ENCODE measurements at places on chromosomes 3 and 15.
A peak's percentile ranks its signal among the peaks of the same experiment; 100 is the strongest.

DNA sequence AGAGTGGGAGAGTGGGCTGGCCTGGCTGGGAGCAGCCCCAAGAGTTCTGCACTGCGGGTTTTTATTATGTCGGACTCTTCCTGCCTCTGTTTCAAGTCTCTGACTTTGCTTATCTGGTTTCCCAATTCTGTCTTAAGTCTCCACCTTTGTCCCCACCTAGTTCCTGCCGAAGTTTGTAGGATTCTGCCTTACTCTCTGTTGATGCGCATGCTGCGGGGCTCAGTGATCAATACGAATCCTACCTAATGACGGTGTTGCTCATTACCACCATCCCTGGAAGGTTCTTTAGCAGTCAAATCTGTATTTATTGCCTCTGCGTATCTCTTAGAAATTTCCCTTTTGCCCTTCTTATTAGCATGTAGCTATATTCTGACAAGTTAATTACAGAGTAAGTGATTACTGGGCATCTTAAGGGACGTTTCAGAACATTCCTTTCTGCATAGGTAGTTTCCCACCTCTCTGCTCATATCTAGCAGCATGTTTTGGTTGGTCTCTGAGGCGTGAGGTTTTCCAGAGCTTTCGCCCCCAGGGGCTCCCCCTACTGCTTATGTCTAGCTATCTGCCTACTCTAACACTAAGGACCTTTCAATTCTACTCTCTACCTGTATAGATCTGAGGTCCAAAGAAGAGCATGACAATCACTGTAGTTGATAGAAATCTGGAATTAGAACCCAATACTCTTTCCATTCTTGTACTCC lies 236.0 kb upstream of the EIF1B start:
- DNase-seq: no peak

DNA sequence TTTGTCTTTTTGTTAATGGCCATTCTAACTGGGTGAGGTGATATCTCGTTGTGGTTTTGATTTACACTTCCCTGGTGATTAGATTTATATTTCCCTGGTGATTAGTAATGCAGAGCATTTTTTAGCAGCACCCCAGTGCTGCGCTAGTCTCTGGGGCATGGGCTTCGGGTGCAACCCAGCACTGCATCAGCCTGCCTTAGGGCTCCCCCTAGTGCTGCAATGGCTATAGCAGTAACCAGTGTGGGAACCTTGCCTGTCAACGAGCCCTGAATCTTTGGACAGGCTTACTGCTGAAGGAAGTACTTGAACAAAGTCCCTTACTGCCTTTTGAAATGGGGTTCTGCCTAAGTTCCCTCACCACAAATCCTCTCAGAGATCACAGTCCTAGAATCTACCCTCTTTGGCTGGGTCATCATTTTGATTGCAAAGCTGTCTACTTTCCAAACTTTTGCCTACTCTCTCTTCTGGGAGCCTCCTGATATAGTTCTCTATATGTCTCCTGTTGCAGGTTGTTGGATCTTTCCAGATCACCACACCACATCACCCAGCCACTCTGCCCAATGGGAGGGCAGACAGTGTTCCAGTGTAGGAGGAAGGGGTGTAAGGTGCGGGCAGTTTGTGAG lies 79.2 kb upstream of the CCNL1 start:
- peak; percentile 17 for DNase-seq

DNA sequence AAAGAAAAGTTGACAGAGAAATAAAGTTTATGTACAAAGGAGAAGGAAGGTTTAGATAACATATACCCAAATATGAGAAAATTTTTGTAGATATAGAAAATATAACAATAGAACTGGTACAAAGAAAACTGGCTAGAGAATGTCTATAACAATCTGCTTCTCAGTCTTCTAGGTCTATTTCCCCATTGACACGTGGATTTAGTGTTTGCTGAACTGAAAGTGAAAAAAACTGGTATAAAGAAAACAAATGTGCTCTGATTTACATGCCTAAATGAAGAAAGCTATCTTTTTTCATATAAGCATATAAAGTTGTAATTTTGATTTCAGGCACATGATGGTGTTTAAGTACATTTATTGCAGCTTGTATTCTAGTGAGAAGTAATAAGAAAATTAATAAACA lies 9.8 kb downstream of the KCNMB2 start:
- no peak for DNase-seq

- no peak for DNase-seq
These were observed 72.2 kb upstream of the TTC14 start for GRCh38 chr3:180529778-180530177.

GRCh38 chr15:87902772-87903426 lies 353.6 kb downstream of the NTRK3 start:
- DNase-seq: no peak

DNA sequence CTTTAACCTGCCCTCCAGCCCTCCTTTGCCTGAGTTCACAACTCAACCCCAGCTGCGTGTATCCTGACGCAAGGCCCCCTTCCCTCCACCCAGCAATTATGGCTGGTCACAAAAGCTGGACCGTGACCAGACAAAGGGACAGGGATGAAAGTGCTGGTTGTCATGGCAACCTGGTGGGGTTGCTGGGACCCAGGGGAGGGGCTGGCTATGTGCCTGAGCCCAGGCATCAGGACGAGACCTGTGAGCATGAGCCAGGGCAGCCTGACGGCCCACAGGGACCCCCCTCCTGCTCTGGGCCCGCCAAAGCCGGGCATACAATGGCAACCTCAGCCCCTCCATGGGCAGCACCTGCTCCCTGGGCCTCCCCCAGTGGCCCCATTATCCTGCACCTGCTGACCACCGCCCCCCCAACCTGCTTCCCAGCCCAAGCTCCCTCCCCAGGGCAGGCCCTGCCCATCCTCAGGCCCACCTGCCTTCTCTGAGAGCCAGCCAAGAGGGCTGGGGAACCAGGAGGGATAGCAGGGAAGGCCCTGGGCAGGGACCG lies 4.5 kb upstream of the DNAH1 start:
- peak; percentile 44 for DNase-seq

DNA sequence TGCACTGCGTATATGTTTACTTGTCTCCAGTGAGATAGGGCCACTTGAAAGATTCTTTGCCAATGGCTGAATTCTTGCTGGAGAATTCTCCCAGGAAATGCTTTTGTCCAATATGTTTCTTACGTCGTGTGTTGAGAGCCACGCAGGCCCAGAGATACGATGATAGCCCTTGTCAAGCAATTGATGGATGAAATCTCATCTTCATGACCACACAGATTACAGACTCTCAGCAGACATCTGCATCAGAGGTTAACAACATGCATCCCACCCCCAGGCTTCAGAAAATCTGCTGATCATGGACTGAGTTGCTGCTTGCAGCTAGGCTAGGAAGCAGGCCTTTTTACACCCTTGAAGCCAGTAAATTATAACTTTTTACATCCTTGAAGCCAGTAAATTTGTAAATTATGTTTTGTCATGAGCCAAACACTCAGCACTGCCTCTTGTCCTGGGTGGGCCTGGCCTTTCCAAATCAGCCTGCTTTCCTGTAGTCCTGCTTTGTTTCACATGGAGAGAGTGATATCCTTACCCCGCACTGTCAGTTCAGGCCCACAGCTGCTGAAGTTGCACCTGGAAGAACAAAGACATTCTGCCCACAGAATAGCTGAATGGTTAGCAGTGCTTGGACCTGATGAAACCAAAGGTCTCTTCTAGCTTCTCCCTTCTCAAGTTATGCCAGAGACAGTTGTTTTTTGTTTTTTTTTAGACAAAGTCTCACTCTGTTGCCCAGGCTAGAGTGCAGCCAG lies 84.4 kb downstream of the GPR156 start:
- DNase-seq: no peak

GRCh38 chr3:178602856-178603255 lies 66.6 kb downstream of the KCNMB2 start:
- DNase-seq: peak; percentile 90

- DNase-seq: no peak
These were observed 129.1 kb upstream of the TGFBR2 start for GRCh38 chr3:30477149-30477921.

GRCh38 chr15:100890051-100890720 lies 10.6 kb downstream of the ALDH1A3 start:
- no peak for DNase-seq

DNA sequence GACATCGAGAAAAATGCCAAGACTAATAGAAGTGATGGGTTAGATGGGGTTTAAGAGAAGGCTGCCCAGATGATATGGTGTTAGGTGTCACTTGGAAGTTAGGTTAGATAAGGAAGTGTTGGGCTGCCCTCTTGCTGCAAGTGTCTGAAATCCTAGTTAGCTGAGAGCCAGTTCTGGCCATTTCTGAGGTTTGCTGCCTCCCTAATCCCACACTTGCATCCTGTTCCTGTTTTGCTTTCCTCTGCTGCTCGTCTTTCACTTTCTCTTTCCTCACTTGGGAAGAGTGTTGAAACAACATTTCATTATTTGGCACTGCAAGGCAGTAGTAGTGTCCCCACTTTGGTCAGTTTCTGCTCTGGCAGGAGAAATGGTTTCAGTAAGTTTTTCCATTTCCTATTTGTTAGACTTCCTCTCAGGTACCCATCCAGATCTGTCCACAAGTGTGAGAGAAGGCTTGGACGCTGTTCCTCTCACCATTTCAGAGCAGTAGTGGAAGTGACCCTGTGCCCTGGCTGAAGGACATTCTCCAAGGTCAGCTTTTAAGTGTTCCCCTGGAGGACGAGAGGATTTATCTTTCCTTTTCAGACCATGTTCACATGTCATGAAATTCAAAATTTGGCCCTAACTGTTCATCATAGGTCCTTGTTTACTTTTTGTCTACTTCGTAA lies 93.3 kb downstream of the ADAMTSL3 start:
- DNase-seq: no peak

DNA sequence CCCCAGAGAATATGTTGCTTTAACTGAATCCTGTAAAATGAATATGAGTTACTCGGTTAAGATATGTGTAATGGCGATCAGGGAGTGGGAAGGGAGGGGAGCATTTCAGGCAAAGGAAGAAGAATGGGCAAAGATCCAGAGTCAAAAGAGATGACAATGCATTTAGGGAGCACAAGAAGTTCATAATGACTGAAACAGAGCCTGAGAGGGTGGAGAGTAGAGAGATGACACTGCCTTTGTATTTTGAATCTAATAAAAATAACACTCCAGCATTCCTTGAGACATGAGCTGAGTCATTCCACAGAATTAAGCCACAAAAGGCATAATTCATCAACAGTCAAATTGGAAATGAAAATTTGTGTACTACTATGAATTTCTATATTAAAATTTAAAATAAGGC lies 105.3 kb upstream of the PEX5L start:
- no peak for DNase-seq

DNA sequence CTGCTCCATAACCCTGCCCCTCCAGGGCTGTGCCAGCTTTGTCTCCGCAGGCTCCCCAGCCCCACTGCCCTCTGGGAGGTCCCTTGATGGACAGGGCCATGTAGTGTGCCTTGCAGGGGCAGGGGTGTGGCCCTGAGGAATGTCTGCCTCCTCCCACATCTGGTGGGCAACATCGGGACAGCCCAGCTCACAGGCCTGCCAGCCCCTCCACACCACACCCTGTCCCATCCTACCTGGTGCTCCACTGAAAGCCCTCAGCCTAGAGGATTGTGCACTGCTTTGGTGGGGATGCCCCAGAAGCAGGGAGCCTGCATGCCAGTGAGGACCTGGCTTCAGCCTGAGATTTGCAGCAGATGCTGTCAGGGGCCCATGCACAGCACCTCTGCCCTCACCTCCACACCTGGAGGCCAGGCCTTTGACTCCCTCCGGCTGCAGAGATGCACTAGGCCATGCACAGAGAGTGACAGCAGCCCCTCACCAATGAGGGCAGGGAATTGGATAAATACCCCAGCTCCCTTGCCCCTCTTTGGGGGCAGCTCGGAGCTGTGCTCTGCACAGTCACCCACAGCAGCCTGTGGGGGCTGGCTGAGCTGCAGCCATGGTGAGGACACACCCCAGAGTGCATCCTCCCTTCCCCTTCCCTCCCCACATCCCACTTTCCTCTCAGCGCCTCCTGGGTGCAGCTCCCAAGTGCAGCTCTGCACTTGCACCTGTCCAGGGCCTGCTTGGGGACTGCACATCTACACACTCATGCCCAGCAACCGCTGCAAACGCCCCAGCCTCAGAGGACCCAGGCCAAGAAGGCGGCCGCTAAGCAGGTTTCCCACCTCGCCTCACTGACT lies 2.7 kb downstream of the C3orf22 start:
- DNase-seq: no peak

DNA sequence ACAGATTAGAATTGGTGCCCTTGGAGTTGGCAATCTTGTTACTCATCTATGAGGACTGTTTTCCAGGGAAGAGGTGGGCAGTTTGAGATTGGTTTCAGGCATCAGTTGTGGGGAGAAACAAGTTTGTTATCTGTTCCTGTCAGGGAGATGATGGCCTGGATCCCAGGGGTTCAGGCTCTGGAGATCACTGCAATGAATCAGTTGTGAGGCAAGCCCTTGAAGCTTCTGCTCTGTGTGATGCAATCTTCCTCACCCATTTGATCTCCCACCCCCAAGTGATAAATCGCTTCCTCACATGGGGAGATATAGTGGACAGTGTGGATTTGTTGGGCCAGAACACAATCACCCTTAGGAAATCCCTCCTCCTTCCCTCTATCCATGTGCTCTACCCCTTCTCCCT lies 276.6 kb upstream of the LRTM1 start:
- DNase-seq: no peak

GRCh38 chr15:51077221-51078153 lies 17.2 kb downstream of the TNFAIP8L3 start:
- no peak for DNase-seq

DNA sequence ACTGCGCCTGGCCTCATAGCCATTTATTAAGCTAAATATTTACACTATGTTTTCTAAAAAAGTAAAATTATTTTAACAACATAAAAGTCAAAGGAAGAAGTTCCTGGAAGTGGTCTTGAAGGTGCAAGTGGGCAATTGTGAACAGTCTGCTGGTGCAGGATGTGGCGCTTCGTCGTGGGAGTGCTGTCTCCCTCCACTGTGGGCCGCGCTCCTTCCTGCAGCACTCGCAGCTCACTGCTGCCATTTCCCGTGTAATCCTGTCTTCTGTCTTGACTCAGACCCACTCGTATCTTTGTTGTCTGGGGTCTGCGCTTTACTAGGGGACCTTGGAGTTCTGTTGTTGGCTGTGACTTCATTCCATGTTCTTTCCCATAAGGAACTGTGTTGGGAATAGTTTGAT lies 56.3 kb downstream of the APBA2 start:
- no peak for DNase-seq

DNA sequence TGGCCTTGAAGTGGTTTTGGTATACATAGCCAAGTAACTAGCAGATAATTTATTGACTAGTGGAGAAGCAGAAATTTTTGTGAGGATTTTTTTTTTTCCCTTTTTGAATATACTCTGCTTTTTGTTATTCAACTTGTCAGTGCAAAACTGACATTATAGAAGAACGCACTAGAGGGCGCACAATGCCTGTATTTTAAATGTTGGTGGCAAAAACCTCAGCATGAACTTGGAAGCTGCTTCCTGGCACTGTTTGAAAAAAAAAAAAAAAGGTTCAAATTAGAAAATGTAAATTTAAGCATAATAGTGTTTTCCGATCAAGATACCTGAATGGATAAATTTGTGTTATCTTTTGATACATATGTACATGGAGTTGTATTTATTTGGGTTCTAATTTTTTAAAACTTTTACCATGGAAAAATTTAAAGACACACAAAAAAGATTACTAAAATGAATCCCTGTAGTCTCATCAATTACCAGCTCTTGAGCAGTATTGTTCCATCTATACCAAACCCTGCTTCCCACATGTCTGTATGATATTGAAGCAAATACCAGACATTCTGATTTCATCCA lies 56.0 kb downstream of the SLC25A26 start:
- peak; percentile 49 for DNase-seq

All from NCI-H345 (cell line).